ENCODE measurements at places on chromosomes 12 and 14. TPM values are rescaled to one million over a fixed set of nuclear protein-coding genes. Genes with fewer than 3 reads are reported as not detected.

Gene LTBR
- total RNA-seq, result 0.45 TPM

Gene OASL
- total RNA-seq, result 2.6 TPM

Gene GSC
- not detected for total RNA-seq

Gene TXNDC16
- 7.9 TPM for total RNA-seq

Gene KLRB1
- total RNA-seq, result not detected

Gene ARHGAP9
- total RNA-seq, result 101 TPM

Gene BATF
- 107 TPM for total RNA-seq

Gene NUMB
- 57.4 TPM for total RNA-seq

Gene PLBD1
- total RNA-seq, result 0.35 TPM

Gene GALNT9
- total RNA-seq, result not detected

Gene LRRK2
- total RNA-seq, result 2.4 TPM

Gene FAIM2
- total RNA-seq, result not detected

Gene MEG3
- 0.66 TPM for total RNA-seq

Gene HSPA2
- 1.1 TPM for total RNA-seq

Gene LYZ
- total RNA-seq, result 1.9 TPM

Gene RAPGEF3
- total RNA-seq, result 0.64 TPM

Gene USP15
- 85.1 TPM for total RNA-seq

Gene ABCD4
- 26.1 TPM for total RNA-seq

Gene SRRM4
- not detected for total RNA-seq

Gene CLEC4A
- 1.5 TPM for total RNA-seq

Gene SELPLG
- 21.0 TPM for total RNA-seq

Gene GPN3
- total RNA-seq, result 45.5 TPM

Gene ADCY4
- total RNA-seq, result 0.87 TPM

Gene AJUBA
- 0.90 TPM for total RNA-seq

Gene PMEL
- total RNA-seq, result 1.3 TPM

Gene TAS2R8
- total RNA-seq, result not detected

Gene SCNN1A
- 0.56 TPM for total RNA-seq

Gene TMTC1
- 0.93 TPM for total RNA-seq

Gene IFNG-AS1
- 1.3 TPM for total RNA-seq

Gene IL26
- not detected for total RNA-seq

Gene ABHD12B
- not detected for total RNA-seq

Gene PA2G4
- 277 TPM for total RNA-seq

Gene AQP2
- total RNA-seq, result not detected

Gene NAV3
- 0.13 TPM for total RNA-seq

Gene FSCB
- not detected for total RNA-seq

Gene ASCL1
- 21.4 TPM for total RNA-seq

Gene MDGA2
- not detected for total RNA-seq

Gene SLCO1B1
- total RNA-seq, result not detected

Gene HNF1A
- not detected for total RNA-seq

Gene TM7SF3
- 53.5 TPM for total RNA-seq

Gene CLEC12A
- total RNA-seq, result not detected

Gene SYCP3
- 0.05 TPM for total RNA-seq

Gene EML1
- 0.21 TPM for total RNA-seq

Gene JPH4
- 10.3 TPM for total RNA-seq

Gene DEPDC4
- 1.9 TPM for total RNA-seq

Gene POTEM
- total RNA-seq, result not detected

Gene DBX2
- total RNA-seq, result not detected

Gene TBC1D30
- 15.8 TPM for total RNA-seq

Gene KRT82
- not detected for total RNA-seq

Gene HIP1R
- total RNA-seq, result 21.7 TPM

All from GM12878 (cell line).